ENCODE measurements at places on chromosomes 11 and 22.

- no peak for DNase-seq
Measured at GRCh38 chr22:39839204-39839603, 54.4 kb downstream of the ENTHD1 start.

- no peak for DNase-seq
Measured at GRCh38 chr22:37647928-37648327, 8.5 kb downstream of the SH3BP1 start.

DNA sequence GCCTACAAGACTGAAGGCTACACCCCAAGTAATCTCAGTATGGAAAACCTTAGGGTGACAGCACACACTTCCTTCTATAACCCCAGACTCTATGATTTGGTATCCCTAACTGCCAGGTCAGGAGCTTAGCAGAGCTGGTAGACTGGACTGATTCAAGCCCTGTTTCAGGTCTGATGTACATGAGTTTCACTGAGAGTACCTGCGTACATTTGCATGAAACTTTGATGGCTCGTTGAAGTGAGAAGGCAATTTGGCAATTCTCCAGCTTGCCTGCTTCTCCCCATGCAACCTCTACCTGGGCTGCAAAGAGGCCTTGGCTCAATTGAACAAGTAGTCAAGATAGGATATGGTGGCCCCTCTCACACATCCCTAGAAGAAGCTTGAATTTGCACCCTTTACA is 10.2 kb downstream of the FIBIN start:
- DNase-seq = no peak

GRCh38 chr11:67256477-67257135 is 9.7 kb upstream of the GRK2 start:
- no peak for DNase-seq

GRCh38 chr11:13090228-13090708 is 81.2 kb downstream of the RASSF10 start:
- DNase-seq = no peak

GRCh38 chr11:79025622-79026021 is 415.2 kb downstream of the TENM4 start:
- DNase-seq = no peak

DNA sequence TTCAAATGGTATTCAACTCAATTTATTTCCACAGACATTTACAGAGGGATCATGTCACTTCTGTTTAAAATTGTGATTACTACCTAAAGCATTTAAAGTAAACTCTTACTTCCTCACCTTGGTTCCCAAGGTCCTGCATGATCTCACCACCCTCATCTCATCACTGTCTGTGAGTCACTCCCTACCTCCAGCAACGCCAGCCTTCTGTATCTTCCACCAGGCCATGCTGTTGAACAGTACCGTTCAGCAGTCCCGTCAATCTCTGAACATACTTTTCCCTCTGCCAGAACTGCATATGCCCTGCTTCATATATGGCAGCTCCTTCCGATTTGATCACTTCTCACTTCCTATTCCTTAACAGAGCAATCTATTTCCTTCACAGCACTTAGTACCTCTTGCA is 2.0 kb downstream of the FBXO3 start:
- no peak for DNase-seq

- no peak for DNase-seq
Measured at GRCh38 chr22:47561115-47561675, 798.7 kb downstream of the TBC1D22A start.

DNA sequence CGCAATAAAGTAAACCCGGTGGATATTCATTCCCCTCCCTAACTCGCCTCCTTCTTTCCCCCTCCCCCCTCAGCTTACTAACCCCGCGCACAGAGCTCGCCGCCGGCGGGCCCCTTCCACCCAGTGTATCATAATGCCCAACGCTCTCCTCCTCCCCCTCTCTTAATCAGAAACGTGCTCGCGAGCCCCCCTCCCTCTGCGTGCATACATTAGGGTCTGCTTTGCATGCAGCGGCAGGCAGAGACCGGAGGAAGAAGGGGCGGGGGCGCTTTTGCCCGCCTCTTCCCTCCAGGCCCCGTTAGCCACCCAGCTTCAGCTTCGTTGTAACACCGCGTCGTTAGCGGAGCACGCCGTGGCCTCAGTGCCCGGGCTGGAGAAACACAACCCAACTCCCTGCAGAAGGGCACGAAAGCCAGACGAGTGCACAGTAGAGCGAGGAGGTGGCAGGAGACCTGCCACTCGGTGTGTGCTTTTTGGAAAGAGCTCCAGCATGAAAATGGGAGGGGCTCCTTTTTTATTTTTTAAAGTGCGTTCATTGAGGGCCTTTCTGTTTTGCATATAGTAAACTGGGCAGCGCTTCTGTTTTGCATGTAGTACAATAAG is 901 bp upstream of the KMT2A start:
- peak; percentile 70 for DNase-seq

GRCh38 chr11:24082860-24083259 is 414.0 kb upstream of the LUZP2 start:
- no peak for DNase-seq

- DNase-seq = no peak
Measured at GRCh38 chr22:19110646-19111045, 11.6 kb downstream of the DGCR2 start.

GRCh38 chr11:66891851-66892660 is 35.2 kb downstream of the LRFN4 start:
- peak; percentile 91 for DNase-seq

DNA sequence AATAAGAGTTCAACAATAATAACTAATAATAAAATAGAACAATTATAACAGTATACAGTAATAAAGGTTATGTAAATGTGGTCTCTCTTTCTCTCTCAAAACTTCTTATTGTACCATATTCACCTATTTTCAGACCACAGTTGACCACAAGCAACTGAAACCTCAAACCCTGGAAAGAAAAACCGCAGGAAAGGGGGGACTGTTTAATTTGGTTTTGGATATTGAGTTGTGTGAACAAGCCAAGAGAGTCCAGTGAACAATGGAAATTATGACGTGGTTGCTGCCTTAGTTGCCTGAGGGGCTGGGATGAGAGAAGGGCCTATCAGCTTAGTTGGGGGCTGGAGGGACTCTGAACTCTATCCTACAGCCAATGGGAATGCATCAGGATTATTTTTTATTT is 178.7 kb upstream of the POU2AF2 start:
- no peak for DNase-seq

DNA sequence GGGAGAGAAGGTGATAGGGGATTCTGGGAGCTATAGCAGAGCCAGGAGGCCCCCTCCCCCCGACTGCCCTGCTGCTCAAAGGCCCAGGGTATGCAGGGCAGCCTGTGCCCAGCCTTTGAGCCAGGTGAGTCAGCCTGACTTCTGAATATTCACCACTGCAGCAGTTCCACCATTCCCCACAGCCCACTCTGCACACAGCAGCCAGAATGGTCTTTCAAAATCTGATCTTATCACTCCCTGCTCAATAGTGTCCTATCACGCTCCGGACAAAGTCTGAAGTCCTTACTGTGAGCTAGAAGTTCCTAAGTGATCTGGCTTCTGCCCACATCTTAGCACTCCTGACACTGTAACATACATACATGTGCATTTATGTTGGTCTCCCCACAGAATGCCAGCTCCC is 111.7 kb downstream of the BUD13 start:
- DNase-seq = no peak

GRCh38 chr22:27647540-27647939 is 154.0 kb downstream of the MN1 start:
- DNase-seq = no peak

- DNase-seq = no peak
Measured at GRCh38 chr11:111570796-111571195, 30.3 kb downstream of the LAYN start.
